ENCODE measurements at places on chromosomes 5 and 9.

DNA sequence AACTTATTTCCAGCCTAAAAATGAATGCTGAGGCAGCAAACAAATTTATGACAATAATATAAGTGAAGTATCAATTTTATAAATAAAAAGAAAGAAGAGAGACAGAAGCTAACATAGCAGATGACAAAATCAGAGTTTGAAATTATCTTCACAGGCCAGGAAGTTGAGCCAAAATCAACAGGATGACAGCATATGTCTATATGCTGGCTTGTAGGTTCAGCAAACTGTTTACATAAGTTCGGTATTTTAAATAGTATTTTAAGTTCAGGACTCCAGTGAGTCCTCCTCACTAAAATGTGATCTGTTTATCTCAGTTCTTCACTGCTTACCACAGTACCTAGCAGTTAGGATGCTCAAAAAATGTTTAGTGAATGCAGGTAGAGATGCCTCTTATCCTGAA lies 359.6 kb upstream of the SMC2 start:
- no peak for DNase-seq

- no peak for DNase-seq
Measured at GRCh38 chr5:174606646-174607045, 117.7 kb upstream of the MSX2 start.

DNA sequence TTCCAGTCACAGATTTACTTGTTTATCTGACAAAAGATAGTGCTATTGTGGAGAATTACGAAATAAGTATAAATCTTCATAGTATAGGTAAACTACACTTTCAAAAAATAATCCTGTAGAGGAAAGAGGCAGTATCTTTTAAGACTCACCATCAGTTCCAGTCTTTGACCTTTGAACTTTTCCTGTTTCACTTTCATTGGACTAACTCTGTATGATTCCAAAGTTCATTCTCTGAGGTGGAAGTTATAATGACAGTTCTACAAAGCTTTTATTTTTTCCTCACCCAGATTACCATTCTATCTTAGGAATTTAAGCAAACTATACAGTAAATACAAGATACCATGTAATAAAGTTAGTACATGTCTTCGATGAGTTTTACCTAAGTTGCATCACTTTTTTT lies 901.3 kb upstream of the SEMA6A start:
- no peak for DNase-seq

- no peak for DNase-seq
Measured at GRCh38 chr9:5796298-5796697, 36.6 kb downstream of the ERMP1 start.

- no peak for DNase-seq
Measured at GRCh38 chr5:17766031-17766430, 131.8 kb downstream of the TAF11L14 start.

- no peak for DNase-seq
Measured at GRCh38 chr5:97118261-97119006, 24.0 kb downstream of the LIX1 start.

DNA sequence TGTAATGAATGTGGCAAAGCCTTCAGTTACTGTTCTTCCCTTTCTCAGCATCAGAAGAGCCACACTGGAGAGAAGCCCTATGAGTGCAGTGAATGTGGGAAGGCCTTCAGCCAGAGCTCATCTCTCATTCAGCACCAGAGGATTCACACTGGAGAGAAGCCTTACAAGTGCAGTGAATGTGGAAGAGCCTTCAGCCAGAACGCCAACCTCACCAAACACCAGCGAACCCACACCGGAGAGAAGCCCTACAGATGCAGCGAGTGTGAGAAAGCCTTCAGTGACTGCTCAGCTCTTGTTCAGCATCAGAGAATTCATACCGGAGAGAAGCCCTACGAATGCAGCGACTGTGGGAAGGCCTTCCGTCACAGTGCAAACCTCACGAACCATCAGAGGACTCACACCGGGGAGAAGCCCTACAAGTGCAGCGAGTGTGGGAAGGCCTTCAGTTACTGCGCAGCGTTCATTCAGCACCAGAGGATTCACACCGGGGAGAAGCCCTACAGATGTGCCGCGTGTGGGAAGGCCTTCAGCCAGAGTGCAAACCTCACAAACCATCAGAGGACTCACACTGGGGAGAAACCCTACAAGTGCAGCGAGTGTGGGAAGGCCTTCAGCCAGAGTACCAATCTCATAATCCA lies 6.8 kb downstream of the RPL12 start:
- DNase-seq, result no peak

DNA sequence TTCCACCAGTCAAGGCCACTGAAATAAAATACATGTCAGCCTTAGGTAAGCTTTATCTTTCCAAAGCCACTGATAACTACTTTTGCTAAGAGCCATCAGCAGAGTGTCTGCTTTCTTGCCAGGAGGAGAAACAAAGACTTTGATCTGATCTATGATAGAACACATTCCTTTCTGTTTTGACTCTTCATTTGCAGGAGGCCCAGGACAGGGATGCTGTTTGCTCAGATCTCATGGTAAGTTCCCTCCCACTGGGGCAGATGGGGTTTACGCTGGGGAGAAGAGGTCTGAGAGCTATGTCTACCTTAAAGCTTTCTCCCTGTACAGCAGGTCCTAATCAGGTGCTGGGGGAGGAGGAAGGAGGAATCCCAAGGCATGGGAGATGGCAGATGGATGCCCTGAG lies 497.6 kb downstream of the NTRK2 start:
- DNase-seq, result no peak

GRCh38 chr5:86869268-86869667 lies 251.5 kb downstream of the COX7C start:
- no peak for DNase-seq

DNA sequence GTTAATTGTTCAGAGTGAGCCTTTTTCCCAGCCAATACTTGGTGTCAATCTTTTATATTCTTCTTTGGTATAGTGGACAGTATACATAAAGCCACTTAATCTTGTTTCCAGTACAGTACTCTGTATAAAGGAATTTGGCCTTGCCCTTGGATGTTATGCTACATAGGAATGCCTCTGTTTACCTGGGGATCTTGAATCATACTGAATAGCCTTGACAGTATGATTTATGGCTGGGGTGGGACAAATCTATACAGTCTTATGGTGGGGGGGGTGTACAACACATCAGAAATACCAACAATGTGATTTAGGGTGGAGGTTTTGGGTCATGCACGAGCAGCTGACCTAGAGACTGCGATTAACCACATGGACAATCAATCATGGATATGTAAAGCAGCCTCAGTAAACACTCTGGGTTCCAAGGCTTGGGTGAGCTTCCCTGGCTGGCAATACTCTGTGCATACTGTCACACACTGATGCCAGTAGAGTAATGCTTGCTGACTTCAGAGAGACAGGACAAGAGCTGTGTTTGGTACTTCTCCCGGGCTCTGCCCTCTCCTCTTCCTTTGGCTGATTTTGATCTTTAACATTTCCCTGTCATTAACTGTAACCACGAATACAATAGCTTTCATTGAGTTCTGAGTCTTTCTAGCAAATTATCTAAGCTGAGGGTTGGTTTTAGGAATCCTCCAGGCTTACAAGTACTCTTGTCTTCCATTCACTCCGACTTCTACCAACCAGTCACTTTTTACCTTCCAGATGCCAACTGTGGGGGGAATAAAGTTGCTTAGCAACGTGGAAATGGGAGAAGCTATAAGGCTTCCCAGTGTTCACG lies 84.6 kb downstream of the IARS1 start:
- DNase-seq, result no peak

DNA sequence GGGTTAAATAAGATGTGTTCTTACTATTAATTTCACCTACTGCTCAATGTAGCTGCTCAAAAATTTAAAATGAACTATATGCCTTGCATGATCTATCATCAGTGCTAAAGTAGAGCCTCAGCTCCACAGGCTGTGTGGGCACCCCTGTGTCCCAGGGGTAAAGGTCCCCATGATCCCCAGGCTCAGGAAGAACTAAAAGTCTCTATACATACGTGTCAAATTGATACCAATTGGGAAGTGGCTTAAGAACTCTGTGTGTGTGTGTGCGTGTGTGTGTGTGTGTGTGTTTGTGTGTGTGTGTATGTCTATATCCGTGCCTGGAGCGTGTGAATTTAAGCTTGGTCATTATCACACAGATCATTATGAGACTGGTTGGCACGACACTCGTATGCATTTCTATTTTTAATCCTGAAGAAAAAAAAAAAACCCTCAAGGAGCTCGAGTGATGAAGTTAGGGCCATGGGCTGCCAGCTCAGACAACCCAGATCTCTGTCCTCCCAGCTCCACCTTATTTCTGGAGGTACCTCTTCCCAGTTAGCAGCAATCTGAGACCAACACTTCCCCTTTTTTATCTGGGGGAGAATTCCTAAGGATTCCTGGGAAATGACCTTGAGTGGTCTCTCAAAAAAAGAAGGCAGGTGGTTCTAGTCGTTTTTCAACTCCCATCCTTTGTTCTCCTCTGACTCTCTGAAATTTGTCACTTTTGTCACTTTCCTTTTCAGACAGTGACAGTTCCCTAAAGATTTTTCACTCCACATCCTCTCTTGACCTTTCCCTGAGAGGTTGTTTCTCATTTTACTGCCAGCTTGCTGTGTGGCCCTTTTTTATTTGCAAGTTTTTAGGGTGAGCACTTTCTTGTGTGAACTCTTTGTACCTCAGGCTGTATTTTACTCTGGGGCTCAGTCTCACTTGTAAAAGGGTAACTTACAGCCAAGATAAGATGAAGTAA lies 45.7 kb upstream of the CTXN3 start:
- DNase-seq, result no peak

DNA sequence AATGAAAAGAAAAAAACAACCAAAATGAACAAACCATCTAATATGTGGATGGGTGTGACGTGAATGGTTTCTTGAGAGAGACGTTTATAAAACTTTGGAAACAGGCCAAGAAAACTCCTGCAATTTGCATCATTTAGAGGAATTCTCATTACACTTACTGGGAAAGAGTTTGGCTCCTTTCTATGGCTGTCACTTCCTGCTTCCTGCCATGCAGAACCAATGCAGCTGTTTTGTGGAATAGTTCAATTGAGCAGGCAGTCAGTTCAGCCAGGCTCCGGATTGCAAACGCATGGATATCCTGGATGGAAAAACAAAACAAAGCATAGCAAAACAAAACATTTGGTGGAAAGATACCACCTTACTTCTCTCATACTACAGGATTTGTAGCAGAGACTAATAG lies 36.6 kb downstream of the FAM114A2 start:
- DNase-seq, result no peak

GRCh38 chr5:141017943-141018342 lies 33.2 kb upstream of the PCDHB1 start:
- DNase-seq, result no peak

DNA sequence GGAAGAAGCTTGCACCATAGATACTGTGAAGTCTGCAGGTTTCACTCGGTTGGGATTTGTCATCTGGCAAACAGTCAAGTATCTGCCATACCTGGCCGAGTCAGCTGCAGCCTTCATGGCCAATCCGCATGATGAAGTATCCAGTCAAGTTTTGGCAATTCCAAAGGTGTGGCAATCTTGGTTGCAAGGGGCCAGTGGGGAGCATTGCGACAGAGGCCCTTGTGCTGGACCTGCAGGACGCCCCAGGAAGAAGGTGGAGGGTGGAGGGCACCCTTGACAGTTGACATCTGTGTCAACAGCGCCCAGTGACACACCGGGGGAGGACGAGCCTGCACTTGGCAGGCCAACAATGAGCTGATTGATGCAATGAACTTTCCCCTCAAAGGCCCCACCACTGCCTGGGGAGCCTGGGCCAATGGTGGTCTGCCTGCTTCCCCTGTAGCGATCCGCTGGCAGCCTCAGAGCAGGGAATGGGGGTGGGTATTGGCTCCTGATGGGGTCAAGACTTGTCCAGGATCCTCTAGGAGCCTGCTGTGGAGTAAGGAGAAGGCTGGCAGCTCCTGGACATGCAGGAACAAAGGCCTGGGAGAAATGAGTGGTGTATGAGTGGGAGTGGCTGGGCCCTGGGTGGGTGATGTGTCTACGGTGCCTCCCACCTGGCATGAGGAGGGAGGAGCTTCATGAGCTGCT lies 122.8 kb upstream of the PITX1 start:
- DNase-seq, result no peak

GRCh38 chr9:95463148-95464060 lies 53.4 kb downstream of the PTCH1 start:
- DNase-seq, result no peak

DNA sequence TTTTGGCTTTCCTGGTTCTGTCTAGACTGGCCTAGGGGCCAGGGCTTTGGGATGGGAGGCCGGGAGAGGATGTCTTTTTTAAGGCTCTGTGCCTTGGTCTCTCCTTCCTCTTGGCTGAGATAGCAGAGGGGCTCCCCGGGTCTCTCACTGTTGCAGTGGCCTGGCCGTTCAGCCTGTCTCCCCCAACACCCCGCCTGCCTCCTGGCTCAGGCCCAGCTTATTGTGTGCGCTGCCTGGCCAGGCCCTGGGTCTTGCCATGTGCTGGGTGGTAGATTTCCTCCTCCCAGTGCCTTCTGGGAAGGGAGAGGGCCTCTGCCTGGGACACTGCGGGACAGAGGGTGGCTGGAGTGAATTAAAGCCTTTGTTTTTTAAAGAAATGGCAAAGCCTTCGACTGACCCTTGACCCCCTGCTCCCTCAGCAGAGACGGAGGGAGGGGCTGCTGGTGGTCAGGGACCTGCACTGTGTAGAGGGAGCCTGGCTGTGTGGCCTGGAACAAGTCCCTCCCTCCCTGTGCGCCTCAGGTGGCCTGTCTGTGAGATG lies 11.1 kb downstream of the FPGS start:
- no peak for DNase-seq

DNA sequence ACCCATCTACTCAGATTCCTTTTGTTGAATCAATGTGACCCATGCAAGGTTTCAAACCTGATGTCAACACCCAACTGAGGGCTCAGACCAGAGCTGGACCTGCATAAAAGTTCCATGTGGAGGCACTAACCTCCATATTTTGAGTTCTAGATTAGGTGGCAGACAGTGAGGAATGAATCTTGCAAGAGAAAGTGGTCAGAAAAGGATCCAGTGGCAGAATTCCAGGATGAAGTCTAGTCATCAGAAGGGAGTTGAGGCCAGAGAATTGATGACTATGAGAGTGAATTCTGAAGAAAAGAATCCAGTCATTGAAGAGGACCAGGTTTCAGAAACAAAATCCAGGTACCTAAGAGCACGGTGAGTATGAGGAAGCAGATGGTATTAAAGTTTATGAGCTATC lies 205.1 kb upstream of the RGMB start:
- DNase-seq, result no peak

DNA sequence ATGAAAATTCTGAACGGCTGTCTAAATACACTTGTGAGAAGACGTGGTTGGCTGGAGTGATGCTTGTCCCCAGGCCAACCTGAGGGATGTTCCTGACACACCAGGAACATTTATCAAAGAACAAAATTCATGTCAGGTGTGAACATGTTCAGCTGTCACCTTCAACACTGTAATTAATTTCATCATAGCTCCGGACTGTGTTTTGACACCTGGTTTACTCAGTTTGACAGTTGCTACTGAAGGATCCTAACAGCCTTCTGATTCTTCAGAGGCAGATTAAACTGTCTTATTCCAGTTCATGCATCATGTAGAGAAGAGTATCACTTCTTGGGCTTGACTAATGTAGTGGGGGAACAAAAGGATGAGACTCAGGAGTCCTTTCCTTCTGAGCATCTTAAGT lies 134.1 kb downstream of the NPR3 start:
- no peak for DNase-seq

Measured in activated CD4-positive, alpha-beta T cell treated with anti-CD3 and anti-CD28 coated beads for 24 hours (primary cell).